Endothelial cell (in vitro differentiated cells): ENCODE measurements at places on chromosomes 5 and 9. TPM values are rescaled to one million over a fixed set of nuclear protein-coding genes. Genes with fewer than 3 reads are reported as not detected.

DNA sequence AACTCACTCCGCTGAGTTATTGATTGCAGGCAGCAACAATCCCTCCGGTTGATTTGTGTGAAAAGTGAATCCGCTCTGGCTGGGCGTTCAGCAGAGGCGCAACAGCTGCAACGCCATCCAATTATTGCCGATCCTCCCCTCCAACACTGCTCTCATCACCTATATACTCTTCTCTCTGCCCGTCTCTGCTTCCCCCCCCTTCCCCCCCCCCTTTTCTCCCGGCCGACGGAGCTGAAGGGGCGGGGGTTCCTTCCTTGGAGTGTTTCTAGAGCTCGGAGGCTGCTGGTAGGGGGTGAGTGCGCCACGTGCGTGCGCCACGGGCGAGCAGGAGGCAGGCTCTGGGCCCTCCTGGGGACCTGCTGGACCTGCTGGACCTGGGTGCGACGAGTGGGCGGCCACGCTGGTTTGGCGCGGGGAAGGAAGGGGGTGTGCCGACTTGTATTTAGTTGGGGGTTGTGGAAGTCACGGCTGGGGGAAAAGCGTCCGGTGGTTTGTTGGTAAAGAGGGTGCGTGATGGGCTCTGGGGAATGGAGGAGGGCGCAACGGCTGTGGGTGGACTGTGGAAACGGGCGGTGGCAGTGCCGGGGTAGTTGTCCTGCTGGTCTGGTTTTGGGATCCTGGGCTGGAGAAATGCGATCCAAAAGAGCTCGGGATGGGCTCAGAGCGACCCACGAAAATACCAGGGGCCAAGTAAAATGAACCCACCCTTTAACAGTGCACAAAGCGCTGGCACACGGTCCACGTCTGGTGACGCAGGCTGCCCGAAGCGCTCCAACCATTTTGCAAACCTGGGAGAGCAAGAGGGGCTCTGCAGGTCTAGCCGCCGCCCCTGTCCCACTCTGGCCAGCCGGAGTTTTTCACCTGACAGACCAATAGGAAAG, 6.4 kb upstream of the MEF2C start:
- peak; percentile 49 for DNase-seq

The SPATA31A7 gene
- total RNA-seq, result not detected

The TPRN gene
- total RNA-seq, result 8.2 TPM

DNA sequence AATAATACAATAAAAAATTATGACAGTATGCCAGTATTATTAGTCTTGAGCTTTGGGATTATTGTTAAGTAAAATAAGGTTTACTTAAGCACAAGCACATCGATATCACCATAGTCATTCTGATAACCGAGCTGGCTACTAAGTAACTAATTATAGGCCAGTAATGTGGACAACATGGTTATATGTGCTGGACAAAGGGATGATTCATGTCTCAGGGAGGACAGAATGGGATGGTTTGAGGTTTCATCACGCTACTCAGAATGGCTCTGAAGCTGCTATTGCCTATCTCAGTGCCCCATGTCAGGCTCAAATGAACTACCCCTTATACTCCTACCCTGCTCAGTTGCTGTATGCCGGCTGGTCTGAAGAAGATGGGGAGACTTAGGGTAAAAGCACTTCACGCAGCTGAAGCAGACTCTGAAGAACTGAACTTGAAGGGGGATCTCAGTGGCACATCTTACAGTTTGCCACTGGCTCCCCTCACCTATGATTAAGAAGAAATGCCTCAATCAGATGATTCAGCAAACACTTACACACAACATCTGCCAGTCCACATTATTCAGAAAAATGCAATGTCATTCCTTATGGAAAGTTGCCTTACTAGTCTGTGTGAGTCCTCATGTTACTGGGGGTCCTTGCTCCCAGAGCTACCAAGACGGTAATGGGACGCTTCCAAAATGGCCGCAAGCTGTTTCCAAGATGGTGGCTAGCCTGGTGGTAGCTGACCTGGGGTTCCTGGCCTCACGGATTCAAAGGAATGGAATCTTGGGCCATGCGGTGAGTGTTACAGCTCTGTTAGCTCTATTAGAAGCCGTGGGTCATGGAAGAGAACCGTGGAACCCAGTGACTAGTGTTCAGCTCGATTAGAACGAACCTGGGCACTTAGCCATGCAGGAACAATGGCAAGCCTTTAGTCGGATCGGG, 1098.6 kb downstream of the TAF11L14 start:
- no peak for DNase-seq

DNA sequence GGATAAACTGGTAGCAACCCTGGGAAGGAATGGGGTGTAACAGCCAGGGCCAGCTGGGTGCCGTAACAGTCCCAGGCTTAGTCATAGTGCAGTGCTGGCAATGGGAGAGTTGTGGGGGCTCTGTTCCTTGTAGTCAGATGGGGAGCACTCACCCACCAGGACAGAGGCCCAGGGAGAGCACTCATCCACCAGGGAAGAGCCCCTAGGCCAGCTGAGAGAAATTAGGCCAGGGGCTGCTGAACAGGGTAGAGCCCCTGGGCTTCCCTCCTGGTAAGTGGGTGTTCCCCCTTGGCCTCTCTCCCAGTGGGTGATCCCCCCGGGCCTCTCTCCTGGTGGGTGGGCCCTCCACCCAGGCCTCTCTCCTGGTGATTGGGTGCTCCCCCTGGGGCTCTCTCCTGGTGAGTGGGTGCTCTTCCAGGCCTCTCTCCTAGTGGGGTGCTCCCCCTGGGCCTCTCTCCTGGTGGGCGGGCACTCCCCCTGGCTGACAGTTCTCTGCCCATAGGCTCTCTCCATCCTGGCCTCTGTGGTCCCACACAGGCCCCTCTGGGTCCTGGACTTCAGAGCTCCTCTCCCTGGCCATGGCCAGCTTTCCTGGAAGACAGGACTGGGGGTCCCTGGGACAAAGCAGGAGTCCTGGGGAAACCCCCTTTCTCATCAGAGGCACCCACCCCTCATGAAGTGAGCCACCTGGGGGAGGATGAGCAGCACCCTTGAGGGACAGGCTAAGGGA, 13.4 kb downstream of the FGD3 start:
- DNase-seq, result no peak

- DNase-seq, result no peak
Measured at GRCh38 chr5:1079486-1079885, 32.4 kb downstream of the SLC12A7 start.

GRCh38 chr5:160788102-160788660, 63.8 kb downstream of the ATP10B start:
- DNase-seq, result no peak

The URM1 gene
- 96.1 TPM for total RNA-seq

GRCh38 chr9:105296877-105297287, 52.4 kb downstream of the SLC44A1 start:
- no peak for DNase-seq

The PIP5KL1 gene
- 2.4 TPM for total RNA-seq

The ARHGEF39 gene
- 1.4 TPM for total RNA-seq

The KIF4B gene
- 0.54 TPM for total RNA-seq

DNA sequence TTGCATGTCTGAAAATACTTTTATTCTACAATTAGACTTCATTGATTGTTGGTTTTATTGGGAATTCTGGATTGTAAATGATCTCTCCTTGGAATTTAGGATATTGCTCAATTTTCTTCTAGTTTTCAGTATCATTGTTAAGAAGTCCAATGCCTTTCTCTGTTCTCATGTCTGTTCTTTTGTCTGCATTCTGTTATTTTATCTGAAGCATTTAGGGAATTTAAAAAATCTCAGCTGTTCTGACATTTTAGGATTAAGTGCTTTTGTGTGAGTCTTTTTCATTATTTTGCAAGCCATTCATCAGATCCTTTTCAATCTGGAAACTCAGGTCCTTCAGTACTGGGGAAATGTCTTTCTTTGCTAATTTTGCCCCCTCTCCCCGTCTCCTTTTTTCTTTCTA, 4.4 kb upstream of the FER start:
- no peak for DNase-seq

GRCh38 chr9:74173284-74173683, 323.9 kb upstream of the RORB start:
- DNase-seq, result no peak

GRCh38 chr5:179915406-179915935, 7.8 kb upstream of the TBC1D9B start:
- no peak for DNase-seq

GRCh38 chr5:143355710-143356109, 47.8 kb downstream of the NR3C1 start:
- no peak for DNase-seq
